ENCODE measurements at places on chromosomes 7 and 10. TPM values are rescaled to one million over a fixed set of nuclear protein-coding genes. Genes with fewer than 3 reads are reported as not detected.

DNA sequence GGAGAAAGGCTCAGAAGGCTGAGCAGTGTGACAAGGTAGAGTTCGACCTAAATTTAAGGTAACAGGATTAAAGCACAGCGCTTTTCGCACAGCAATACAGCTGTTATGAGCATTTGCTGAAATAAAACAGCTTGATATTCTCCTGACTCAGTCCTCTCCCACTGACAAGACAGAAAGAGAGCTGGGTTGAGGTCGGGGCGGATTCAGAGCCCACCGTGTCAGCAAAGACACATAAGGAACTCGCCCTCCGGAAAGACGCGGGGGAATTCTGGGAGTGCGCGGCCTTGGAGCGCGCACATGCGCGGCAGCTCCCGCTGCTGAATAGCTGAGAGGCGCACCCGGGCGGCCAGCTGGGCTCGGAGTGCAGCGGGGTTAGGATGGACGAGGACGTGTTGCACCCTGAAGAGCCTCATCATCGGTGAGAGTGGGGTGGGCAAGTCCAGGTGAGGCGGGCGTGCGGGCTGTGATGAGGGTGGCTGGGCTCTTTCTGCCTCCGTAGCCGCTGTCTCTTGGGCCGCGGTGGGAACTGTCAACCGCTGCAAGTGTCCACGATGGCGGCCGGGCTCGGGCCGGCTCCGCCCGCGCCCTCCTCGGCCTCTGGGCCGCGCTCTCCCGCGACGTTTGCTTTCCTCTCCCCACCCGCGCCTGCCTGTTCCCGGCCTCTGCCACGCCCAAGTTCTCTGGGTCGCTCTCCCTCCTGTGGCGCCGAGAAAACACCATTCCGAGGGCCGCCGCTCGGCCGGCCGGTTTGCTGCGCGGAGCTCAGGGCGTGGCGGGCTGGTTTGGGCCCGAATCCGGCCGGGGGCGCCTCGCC is 120.6 kb downstream of the LYZL1 start:
- DNase-seq, result peak; percentile 47
- peak overlapping the region; percentile 91 for H3K27ac ChIP-seq
- peaks cover 1% of the 10 kb centered on the region for H3K36me3 ChIP-seq
- H3K27me3 ChIP-seq, result no peaks in the 10 kb centered on the region

- DNase-seq, result no peak
- H3K36me3 ChIP-seq, result peaks cover 3% of the 10 kb centered on the region
- peak overlapping the region; percentile 98 for H3K4me3 ChIP-seq
- H3K27me3 ChIP-seq, result peaks cover 3% of the 10 kb centered on the region
- peaks cover 27% of the 10 kb centered on the region for H3K4me1 ChIP-seq
- peak overlapping the region; percentile 83 for H3K27ac ChIP-seq
Measured at GRCh38 chr10:114174695-114175188, 739 bp upstream of the CCDC186 start.

The CHCHD1 gene
- total RNA-seq, result 34.8 TPM

The ACSM6 gene
- total RNA-seq, result not detected

The STAG3 gene
- 21.1 TPM for total RNA-seq

Measured in activated naive CD8-positive, alpha-beta T cell treated with anti-CD3 and anti-CD28 coated beads for 36 hours (primary cell).